ENCODE measurements at places on chromosomes 16 and 17. TPM values are rescaled to one million over a fixed set of nuclear protein-coding genes. Genes with fewer than 3 reads are reported as not detected.

STX1B gene
- 2.1 TPM for total RNA-seq

KCNH6 gene
- not detected for total RNA-seq

QPRT gene
- total RNA-seq, result 94.0 TPM

DNA sequence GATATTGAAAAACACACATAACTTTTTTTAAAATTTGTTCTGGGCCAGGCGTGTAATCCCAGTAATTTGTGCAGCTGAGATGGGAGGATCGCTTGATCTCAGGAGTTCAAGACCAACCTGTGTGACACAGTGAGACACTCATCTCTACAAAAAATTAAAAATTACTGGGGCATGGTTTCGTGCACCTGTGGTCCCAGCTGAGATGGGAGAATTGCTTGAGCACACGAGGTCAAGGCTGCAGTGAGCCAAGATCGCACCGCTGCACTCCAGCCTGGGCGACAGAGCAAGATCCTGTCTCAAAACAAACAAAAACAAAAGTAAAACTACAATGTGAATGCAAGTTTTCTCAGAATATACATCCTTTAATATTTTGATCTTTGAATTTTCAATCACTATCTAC is 15.1 kb downstream of the C16orf54 start:
- no peaks in the 10 kb centered on the region for H3K36me3 ChIP-seq
- no peaks in the 10 kb centered on the region for H3K4me1 ChIP-seq
- no peak for DNase-seq
- H3K27ac ChIP-seq, result no peak overlapping the region
- H3K4me3 ChIP-seq, result no peak overlapping the region

GRCh38 chr16:30972872-30973271 is 12.1 kb upstream of the HSD3B7 start:
- H3K36me3 ChIP-seq, result peaks cover 29% of the 10 kb centered on the region
- no peak overlapping the region for H3K4me3 ChIP-seq
- peak; percentile 12 for DNase-seq
- no peaks in the 10 kb centered on the region for H3K27me3 ChIP-seq
- no peak overlapping the region for H3K27ac ChIP-seq

DNA sequence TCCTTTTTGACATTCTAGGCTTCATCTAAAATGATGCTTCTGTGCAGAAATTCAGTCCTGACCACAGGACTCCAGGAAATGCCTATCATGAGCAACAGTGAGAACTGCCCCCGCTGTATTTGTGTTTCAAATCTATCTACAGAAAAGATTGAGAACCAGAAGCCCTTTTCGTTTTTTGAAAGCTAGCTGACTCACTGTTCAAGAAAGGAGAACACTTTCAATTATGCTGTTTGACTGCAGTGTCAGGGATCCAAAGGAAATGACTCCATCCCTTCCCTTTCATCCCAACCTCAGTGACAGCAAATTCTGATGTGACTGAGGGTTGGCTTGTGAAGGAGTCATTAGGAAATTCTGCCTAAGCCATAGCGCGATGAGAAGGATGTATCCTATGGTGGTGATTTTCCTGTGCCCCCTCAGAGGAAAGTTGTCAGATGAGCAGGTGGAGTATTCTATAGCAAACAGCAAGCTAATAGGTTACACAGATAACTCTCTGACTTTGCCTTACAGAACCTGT is 622.3 kb downstream of the TMEM114 start:
- H3K4me3 ChIP-seq, result no peak overlapping the region
- H3K36me3 ChIP-seq, result no peaks in the 10 kb centered on the region
- H3K27me3 ChIP-seq, result no peaks in the 10 kb centered on the region

DNA sequence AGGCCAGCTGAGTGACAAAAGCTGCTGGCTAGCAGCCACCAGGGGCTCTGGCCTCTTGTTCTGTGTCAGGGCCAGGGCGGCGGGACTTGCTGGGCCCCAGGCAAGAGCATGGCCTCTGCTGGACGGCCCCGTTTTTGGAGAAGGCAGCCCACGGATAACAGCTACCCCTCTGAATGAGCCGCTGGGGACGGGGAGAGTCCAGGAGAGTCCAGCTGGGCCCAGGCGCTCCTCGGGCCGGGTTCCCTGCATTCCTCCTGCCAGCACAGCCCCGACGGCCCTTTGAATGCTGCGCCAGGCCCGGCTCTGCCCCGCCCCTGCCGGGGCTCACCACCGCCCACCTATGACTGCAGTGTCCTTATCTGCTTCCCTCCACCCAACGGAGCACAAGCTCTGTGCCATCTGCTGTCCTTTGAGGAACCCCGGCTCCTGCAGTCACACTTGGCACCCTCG is 33.4 kb downstream of the SLC7A5 start:
- H3K4me3 ChIP-seq, result no peak overlapping the region
- no peak for DNase-seq
- H3K27me3 ChIP-seq, result no peaks in the 10 kb centered on the region
- H3K36me3 ChIP-seq, result peaks cover 9% of the 10 kb centered on the region
- peaks cover 4% of the 10 kb centered on the region for H3K4me1 ChIP-seq
- no peak overlapping the region for H3K27ac ChIP-seq

GRCh38 chr17:33819539-33819938 is 435.5 kb upstream of the CCL2 start:
- H3K4me1 ChIP-seq, result no peaks in the 10 kb centered on the region
- H3K36me3 ChIP-seq, result no peaks in the 10 kb centered on the region
- no peak overlapping the region for H3K27ac ChIP-seq

DNA sequence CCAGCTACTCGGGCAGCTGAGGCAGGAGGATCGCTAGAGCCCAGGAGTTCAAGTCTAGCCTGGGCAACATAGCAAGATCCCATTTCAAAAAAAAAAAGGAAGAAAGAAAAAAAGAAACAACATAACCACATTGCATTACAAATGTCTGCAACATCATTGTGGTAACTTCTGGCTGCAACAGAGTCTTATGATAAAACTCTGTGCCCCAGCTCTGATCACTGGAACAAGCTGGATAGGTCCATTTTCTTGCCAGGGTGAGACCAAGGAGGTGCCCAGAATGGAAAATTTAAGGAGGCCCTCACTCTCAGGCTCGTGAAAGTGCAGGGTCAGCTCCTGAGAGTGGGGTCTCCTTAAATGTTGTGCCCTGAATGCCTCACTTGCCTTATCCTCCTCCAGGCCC is 37.8 kb upstream of the KDM8 start:
- H3K4me3 ChIP-seq, result no peak overlapping the region
- H3K36me3 ChIP-seq, result no peaks in the 10 kb centered on the region
- H3K4me1 ChIP-seq, result no peaks in the 10 kb centered on the region
- H3K27me3 ChIP-seq, result no peaks in the 10 kb centered on the region
- H3K27ac ChIP-seq, result no peak overlapping the region

- DNase-seq, result no peak
- H3K27me3 ChIP-seq, result no peaks in the 10 kb centered on the region
These were observed 603 bp upstream of the MRTFB start for GRCh38 chr16:14070555-14070876.

DNA sequence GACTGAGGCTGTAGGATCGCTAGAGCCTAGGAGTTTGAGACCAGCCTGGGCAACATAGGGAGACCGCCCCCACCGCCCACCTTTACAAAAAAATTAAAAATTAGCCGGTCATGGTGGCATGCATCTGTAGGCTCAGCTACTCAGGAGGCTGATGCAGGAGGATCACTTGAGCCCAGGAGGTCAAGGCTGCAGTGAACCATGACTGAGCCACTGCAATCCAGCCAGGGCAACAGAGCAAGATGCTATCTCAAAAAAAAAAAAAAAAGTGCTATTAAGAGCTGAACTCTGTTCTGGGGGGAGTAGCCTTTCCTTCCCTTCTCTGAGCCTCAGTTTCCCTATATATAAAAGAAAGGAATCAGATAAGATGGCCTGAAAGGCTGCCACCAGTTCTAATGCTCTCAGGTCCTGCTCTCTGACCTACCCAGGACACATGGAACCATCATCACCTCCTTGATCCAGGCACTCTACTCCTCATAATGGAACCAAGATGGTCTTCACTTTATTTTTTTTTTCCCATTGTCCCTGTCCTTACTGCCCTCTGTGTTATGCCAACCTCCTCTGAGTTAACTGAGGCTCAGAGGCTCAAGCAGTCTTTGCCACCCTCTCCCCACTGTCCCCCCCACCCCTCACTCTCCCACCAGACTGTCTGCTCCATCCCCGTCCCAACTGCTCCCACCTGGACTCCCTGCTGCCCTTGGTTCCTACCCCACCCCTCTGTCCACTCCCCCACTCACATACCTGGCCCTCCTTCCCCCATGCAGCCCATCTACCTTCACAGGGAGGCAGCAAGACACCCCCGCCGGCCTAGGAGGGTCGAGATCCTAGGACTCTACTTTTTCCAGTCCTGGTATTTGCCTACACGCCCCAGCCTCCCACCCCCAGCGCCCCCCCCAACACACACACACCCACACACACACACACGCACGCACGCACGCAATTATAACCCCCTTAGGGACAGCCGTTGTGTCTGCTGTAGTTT is 23.8 kb upstream of the EIF1 start:
- H3K36me3 ChIP-seq, result no peaks in the 10 kb centered on the region
- peak overlapping the region; percentile 55 for H3K4me3 ChIP-seq
- H3K27ac ChIP-seq, result no peak overlapping the region

Measured in fibroblast of lung (primary cell).